Retina (tissue), 1 donor: ENCODE measurements at places on chromosomes 3 and 15.

GRCh38 chr15:71820127-71820526 lies 9.8 kb downstream of the NR2E3 start:
- no peak for DNase-seq

- DNase-seq: no peak
Measured at GRCh38 chr3:152942366-152942765, 107.4 kb downstream of the P2RY1 start.

GRCh38 chr3:146065573-146066006 lies 95.4 kb downstream of the PLOD2 start:
- DNase-seq: no peak

- DNase-seq: no peak
Measured at GRCh38 chr3:188906236-188906635, 265.5 kb upstream of the TPRG1 start.

DNA sequence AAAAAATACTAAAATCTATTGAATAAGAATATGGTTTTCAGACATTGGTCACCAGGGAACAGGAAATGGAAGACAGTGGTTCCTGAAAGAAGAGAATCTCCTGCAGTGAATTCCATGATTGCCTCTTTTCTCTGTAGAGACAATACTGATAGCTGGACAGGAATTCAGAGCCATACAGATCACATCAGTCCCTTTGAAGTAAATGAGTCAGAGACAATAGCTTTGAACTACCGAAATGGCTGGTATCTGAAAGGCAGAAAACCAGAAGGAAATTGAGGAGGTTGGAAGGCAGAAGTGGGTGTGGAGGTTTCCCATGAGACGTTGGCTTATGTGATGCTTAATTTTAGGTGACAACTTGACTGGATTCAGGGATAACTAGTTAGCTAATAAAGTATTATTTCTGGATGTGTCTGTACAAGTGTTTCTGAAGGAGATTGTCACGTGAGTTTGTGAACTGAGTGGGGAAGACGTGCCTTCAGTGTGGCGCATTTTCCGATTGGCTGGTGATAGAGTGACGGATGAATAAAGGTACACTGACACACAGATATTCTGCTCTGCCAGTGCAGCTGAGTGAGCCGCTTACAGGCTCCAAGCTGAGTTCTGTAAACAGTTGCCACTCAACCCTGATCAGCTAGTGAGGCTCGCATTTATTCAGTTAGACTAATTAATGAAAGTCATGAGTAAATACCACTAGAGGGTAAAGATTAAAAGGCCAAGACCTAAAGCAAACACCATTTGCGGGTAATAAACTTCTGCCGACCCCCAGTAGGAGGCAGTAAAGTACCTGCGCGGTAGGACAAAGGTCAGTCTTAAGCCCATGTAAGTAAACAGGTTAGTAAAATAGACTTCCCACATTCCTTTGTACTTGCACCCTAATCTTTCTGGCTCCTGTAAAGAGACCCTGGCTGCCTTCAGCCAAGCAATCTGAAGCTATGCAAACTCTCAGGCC lies 1298.6 kb downstream of the SI start:
- peak; percentile 19 for DNase-seq

- peak; percentile 68 for DNase-seq
Measured at GRCh38 chr3:10594915-10595314, 89.5 kb upstream of the ATP2B2 start.

GRCh38 chr3:187102073-187102634 lies 37.1 kb downstream of the RPL39L start:
- no peak for DNase-seq

- no peak for DNase-seq
Measured at GRCh38 chr15:78842519-78842918, 30.2 kb upstream of the MORF4L1 start.

DNA sequence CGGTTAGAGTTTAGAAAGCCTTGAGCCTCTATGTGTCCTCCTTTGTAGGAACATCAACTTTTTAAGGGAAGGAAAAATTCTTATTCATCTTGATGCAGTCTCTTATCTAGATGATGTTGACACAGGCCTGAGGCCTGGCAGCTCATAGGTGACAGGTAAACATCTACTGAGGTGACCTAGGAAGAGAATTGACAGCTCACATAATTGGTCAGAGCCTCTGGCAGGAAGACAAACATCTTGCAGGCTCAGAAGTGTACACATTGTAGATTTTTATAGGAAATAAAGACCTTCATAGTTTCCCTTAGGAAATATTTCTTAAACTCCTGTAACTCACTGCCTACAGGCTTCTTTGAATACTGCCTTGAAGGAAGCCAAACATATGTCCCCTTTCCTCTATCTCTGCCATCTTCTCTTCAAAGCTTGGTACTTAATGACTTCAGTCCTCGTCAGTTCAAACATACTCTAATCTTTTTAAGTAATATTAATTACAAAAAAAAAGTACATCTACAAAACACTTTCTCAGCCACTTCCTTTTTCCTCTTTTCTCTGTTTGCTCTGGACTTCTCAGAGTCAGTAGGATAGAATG lies 341.3 kb downstream of the TBL1XR1 start:
- DNase-seq: no peak

- DNase-seq: no peak
Measured at GRCh38 chr3:159609625-159610024, 379.0 kb upstream of the IL12A start.

DNA sequence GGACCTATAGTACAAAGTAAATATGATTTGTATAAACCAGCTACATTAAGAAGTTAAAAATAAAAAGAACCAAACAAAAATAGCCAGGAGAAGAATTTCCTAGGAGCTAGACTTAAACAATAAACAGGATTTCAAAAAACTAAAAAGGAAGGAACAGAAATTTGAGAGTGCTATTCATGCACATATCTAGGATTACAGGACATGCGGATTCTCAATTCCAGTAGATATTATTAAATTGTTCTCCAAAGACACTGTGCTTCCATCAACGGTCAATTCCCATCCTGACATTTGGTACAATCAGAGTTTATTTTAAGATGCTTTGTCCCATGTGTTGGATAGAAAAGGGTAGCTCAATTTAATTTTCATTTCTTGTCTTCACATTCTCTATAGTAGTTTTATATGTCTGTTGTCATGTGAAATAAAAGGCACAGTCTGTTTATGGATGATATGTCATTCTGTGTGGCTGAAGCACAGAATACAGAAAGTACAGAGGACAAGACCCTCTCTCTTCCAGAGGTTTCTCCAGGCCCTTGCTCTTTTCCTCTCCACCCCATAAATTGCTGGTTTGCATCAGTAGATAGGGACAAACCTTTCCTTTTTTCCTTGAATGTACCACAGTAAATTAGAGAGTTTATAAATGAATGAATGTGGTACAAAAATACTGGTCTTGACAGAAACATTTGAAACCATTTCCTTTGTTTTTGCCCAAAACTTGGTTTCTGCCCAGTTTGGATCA lies 3.5 kb downstream of the PLOD2 start:
- no peak for DNase-seq

DNA sequence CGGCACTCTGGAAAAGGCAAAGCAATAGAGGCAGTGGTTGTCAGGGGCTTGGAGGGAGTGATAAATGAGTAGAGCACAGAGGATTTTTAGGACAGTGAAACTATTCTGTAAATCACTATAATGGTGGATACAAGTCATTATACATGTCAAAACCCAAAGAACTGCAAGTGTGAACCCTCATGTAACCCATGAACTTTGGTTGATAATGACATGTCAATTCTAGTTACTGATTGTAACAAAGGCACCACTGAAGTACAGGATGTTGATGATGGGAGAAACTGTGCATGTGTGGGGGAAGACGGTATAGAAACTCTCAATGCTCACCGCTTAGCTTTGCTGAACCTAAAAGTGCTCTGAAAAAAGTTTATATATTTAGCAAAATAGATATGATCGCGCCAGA lies 36.0 kb downstream of the BTLA start:
- DNase-seq: no peak

- DNase-seq: no peak
Measured at GRCh38 chr15:74799255-74799855, 13.3 kb upstream of the LMAN1L start.

- no peak for DNase-seq
Measured at GRCh38 chr3:57151021-57151449, 14.1 kb downstream of the IL17RD start.

- DNase-seq: no peak
Measured at GRCh38 chr3:185656321-185656840, 70.3 kb downstream of the SENP2 start.

- DNase-seq: peak; percentile 78
Measured at GRCh38 chr3:192408007-192408646, 319.2 kb downstream of the FGF12 start.

DNA sequence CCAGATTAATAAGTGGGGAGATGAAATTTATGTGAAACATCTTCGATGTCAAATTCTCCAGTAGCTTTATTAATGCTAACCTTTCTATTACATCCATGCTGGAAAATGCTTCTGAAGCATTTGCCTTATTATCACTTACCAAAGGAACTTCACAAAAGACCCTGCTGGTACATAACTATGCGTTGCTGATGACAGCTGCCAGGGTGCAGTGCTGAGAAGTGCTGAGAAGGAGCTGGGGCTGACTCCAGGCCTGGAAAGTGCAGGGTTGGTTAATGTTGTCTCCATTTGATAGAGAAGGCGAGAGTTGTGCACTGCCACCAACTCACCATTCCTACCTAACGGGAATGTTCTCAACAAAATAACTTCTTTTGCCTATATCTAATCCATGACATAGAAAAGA lies 736.0 kb upstream of the NR2F2 start:
- peak; percentile 9 for DNase-seq

GRCh38 chr3:152375546-152375945 lies 106.8 kb downstream of the MBNL1 start:
- DNase-seq: no peak

GRCh38 chr15:77985031-77985930 lies 92.2 kb downstream of the TBC1D2B start:
- DNase-seq: no peak

DNA sequence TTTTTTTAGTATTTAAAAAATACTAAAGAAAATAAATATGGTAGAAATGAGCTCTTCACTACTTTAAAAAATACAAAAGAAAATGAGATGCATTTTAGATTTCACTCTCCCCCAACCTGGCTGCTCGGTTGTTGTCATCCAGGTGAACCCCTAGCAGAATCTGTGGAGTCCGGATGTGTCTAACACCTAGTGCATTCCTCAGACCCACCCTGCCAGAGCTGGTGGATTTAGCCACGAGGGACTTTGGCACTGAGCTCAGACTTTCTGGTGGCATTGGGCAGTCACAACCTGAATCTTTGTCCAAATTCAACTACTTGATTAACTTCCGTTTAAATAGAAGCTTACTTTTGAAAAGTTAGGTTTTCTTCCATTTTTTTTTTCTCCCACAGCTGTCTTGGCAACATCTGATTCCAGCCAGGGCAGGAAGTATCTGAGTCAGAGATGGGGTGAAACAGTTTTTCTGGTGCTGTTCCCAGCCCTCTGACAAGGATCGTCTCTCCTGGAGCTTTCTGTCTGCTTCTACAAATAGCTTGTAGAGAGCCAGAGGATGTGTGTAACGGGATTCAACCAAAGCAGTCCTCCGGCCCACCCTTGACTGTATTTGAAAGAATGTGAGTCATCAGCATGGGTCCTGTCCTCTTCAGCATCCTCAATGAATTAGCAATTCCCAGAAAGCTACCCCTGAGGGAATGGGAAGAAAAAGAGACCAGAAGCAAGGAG lies 301.8 kb upstream of the MCTP2 start:
- no peak for DNase-seq

DNA sequence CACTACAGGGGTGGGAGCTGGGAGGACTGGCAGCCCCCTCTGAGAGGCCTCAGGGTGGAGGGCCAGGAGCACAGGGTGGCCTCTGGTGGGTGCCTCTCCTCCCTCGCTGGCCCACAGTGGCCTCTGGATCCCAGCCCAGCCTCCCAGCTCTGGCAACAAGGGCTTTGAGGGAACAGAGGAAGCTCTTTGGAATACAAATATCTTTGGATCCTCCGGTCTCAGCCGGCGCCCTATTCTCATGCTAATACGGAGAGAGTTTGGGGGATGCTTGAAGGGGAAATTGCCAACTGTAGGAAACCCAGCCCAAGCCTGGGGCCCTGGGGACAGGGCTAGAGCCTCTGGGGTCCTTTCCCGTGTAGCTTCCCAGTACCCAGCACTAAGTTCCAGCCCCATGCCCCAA lies 33.4 kb upstream of the INSYN1 start:
- DNase-seq: no peak

- no peak for DNase-seq
Measured at GRCh38 chr3:99962703-99963102, 145.0 kb downstream of the CMSS1 start.

DNA sequence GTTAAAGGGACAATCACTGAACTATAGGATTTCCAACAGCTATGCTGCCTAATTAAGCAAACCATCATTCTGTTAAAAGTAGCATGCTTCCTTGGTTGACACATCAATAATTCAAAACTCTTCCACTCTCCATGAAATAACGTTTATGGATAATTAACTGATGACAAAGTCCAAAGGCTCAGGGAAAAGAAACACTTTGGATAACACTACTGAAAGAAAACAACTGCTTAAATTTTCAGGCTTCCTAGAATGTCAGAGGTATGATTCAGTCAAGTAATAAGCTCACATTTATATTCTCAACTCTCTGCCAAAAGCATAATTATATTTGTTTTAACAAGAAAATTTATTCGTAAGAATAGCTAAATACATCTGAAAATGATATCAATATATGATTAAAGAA lies 49.6 kb downstream of the WDR72 start:
- no peak for DNase-seq

DNA sequence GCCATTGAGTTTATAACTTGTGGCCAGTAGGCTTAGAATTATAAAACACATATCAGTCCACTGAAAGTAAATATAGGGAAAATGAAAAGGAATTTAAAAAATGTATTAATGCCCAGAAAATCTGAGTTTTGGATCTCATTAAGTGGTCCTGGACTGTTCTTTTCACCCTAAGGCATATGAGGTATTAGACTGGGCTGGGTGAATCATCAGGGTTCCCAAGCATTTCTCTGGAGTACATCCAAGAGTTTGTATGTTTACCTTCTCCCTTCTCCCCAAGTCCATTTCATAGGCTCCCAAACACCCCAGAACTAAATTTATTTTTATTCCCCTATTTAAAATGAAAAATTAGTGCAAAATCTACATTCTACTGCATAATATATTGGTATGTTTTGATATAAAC lies 31.9 kb upstream of the SPTSSB start:
- DNase-seq: no peak
